ENCODE measurements at places on chromosomes 1 and 21.

GRCh38 chr1:96918406-96918805 lies 196.8 kb downstream of the PTBP2 start:
- no peak for DNase-seq

DNA sequence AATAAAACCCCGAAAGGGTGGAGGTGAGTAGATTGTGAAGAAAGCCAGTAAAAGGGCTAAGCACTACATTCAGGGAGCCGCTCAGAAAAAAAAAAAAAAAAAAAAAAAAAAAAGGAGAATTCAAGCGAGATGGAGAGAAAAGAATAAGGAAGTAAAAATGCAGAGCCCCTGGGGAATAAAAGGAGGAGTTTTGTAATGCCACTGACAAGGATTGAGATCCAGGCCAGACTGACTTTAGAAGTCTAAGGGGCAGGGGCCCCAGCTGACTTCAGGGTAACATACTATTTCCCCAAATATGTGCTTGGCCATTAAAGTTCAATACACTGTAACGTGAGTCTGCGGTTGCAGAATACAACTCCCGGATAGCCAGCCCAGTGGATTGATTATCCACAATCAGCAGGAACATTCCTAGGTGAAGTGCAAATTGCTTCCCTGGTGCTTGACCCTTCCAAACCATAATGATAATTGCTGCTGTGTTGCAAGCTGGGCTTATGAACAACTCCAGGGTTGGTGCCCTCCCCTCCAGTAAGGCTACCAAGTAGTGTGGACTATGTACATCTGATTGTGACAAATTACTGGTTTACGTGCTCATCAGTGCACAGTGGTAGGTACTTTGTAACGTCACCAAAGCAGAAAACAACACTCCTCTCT lies 30.7 kb upstream of the RRP15 start:
- DNase-seq = no peak

DNA sequence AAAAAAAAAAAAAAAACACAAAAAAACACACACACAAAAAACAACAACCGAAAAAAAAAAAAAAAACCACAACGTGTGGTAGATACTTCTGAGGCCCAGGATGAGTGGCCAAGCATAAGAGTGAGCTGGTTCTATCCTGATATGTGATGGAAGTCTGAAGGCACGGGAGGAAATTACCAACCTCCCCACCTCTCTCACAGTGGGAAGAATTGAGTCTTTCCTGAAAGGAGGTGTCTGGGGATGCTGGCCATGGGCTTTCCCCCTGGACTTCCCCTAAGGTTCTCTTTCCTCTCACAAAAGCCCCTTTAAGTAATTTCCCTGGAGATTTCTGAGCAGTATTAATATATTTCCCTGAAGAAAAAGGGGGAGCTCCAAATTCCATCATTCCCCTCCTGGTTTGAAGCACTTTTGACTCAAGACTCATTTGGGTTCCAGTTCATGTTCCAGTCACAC lies 5.2 kb downstream of the TMCC2 start:
- no peak for DNase-seq

DNA sequence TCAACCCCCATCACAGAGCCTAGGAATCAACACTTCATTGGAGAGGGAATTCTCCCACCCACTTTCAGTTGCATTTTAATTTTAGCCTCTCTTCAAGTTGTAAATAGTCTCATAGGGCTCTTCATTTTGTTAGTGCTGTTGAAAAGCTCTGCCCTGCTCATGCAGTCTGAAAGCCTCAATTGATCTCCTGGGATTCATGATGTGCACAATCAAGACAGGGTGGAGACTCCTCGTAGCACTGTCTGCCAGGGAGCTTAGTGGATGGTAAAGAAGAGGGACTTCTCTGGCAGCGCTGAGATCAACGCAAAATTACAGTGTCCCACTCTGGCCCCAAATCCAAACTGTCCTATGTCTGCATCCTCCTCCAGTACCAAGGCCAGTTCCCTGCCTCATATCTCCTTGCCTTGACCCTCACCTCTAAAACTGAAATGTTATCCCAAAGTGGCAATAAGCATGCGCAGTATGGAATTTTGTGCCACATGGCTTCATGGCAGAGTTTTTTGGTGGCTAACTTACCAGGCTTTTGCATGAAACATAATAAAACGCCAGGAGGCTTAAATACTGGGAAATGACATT lies 282.2 kb downstream of the CACNA1E start:
- DNase-seq = no peak

DNA sequence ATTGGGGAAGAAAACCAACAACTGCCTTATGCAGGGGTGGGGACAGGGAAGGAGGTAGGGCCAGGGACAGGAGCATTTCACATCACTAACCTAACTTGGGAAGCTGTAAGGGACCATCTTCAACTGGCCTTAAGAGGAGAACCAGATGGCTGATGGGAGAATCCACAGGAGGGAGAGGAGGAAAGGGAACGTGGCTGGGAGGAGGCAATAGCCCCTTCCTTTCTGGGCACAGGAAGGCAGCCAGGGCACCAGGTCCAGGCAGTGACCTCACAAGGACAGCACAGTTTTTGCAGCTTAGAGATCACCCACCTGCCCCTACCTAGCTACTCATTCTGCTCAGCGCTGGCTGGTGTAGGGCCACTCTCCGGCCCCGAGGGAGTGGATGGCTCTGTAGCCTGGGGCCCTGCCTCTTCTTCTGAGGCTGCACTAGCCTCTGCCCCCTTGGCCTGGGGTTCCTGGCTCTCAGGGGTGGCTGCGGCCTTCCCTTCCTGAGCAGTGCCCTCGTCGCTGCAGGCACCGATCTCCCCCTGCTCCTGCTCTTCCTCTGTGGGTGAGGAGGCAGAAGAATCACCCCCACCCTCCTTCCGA lies 1.7 kb downstream of the MARCKSL1 start:
- no peak for DNase-seq

GRCh38 chr1:73593804-73594203 lies 604.2 kb downstream of the LRRIQ3 start:
- DNase-seq = no peak

- DNase-seq = no peak
Measured at GRCh38 chr21:17679002-17679600, 66.4 kb upstream of the BTG3 start.

GRCh38 chr1:175963740-175964139 lies 220.3 kb upstream of the TNR start:
- DNase-seq = no peak

Measured in stimulated activated CD8-positive, alpha-beta memory T cell treated with anti-CD3 and anti-CD28 coated beads, Interleukin-4, amount 100 ng/mL, for 4 hours (primary cell).